ENCODE measurements at places on chromosomes 12 and 14. TPM values are rescaled to one million over a fixed set of nuclear protein-coding genes. Genes with fewer than 3 reads are reported as not detected.

SLC5A8 gene
- total RNA-seq = not detected

OR6C65 gene
- total RNA-seq = not detected

IL31 gene
- not detected for total RNA-seq

BTBD6 gene
- total RNA-seq = 6.0 TPM

GPR137C gene
- total RNA-seq = 0.14 TPM
